Body of pancreas (tissue), 4 donors: ENCODE measurements at places on chromosomes 2 and 18.

GRCh38 chr18:33183136-33183535 is 257.4 kb downstream of the CCDC178 start:
- DNase-seq, result no peak

- no peak for DNase-seq
Observed at GRCh38 chr2:30511122-30512083, 64.4 kb downstream of the LCLAT1 start.

DNA sequence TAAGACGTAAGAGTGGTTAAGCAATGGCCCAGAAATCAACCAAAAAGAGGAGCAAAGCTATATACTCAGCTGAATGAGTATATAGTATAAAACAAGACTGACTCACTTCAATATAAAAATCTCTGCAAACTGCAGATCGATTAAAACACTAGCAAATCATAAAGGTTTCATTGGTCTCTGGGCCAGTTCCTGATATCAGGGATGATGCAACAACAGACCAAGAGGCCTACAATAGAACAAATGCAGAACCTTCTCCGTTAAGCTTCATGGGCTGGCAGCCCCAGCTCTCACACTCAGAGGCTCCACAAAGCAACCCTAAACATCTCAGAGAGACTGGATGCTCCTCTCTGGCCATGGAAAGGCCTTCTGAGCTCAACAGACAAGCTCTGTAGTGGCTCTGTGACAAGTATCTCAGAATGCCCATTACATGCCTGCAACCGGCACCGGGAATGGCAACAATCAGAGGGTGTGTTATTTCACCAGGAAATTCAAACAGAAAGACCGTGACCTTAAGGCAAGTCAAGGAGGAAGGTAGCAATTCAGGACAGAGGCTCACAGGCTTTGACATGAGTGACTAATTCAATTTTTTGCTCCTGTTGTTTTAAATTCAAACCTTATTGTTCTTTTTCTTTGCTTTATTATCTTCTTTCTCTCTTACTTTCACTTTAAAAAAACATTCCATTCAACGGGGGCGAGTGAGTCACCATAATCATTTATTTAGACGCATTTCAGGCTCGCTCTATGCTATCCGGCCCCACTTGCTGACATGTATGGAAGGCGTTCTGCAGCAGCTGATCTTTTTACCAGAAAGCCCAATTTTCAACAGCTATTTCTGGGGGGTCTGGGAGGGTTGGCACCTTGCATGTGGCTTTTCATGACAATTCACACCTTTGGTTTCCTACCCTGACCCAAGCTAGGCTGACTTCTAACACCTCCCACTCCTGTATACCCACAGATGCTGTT is 15.1 kb downstream of the CYRIA start:
- no peak for DNase-seq

- no peak for DNase-seq
Observed at GRCh38 chr2:12607971-12608370, 108.8 kb upstream of the TRIB2 start.

DNA sequence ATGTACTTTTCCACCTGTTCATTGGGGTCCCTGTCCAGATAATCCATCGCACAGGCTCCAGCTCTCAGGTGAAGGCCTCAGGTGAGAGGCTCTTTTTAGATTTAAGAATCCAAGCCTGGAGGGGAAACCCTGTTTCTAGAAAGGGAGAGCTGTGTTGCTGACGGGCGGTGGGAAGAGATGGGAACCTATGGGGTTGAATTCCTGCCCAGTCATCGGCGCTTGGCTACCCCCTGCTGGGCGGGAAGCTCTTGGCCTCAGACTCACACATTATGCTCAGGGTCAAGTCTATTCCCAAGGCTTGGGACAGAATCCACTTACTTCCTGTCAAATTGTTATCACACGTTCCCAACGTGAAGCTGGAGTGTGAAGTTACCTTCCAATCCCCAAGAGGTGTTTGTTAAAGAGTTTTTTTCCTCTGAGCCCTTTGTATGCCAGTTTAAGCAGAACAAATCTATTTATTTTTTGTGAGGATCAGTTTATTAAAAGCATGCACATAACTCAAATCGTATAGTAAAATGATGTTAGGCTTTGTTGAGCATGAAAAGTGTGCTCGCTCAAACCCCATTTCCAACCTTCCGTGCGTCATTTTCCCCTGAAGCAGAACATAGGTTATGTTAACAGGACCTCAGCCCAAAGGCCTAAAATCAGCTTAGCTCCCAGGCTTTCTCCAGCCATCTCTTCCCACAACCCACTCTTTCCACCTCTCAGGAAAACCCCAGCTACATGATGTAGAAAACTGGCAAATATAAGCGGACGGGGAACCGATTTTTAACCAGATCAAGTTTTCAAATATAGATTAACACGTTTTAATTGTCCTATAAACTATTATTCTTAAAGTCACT is 181.7 kb upstream of the ETAA1 start:
- peak; percentile 92 for DNase-seq

GRCh38 chr2:225764346-225764745 is 364.8 kb downstream of the NYAP2 start:
- no peak for DNase-seq

- DNase-seq, result no peak
Observed at GRCh38 chr2:151287513-151288250, 1.8 kb downstream of the NMI start.

GRCh38 chr2:210503725-210504191 is 27.2 kb upstream of the LANCL1 start:
- no peak for DNase-seq

- no peak for DNase-seq
Observed at GRCh38 chr2:195636890-195637289, 20.1 kb upstream of the SLC39A10 start.

GRCh38 chr2:12010059-12010458 is 263.6 kb downstream of the LPIN1 start:
- no peak for DNase-seq
